ENCODE measurements at places on chromosomes 4 and X. TPM values are rescaled to one million over a fixed set of nuclear protein-coding genes. Genes with fewer than 3 reads are reported as not detected.

Gene MAGIX
- 2.2 TPM for total RNA-seq

Gene MAGEB17
- total RNA-seq = not detected

Gene KIT
- total RNA-seq = 0.03 TPM

Gene CENPVL2
- not detected for total RNA-seq

Gene NAP1L3
- 1.2 TPM for total RNA-seq

Gene CFAP99
- not detected for total RNA-seq

Gene TNMD
- total RNA-seq = not detected

Gene ITM2A
- 146 TPM for total RNA-seq

Gene IDH3G
- 63.0 TPM for total RNA-seq

Gene SLC16A2
- total RNA-seq = not detected

Gene COX7B2
- not detected for total RNA-seq

Gene CYTL1
- total RNA-seq = not detected

Gene RXFP1
- total RNA-seq = not detected

Gene GLRA3
- total RNA-seq = not detected

Gene NLGN4X
- not detected for total RNA-seq

Gene GCNA
- 5.8 TPM for total RNA-seq

Gene PPBP
- not detected for total RNA-seq

Gene SPP1
- total RNA-seq = not detected

Gene GPR173
- not detected for total RNA-seq

Gene CHIC1
- 6.0 TPM for total RNA-seq

Gene CETN2
- 7.3 TPM for total RNA-seq

Gene KANTR
- 9.9 TPM for total RNA-seq

Gene SASH3
- 239 TPM for total RNA-seq
